ENCODE measurements at places on chromosomes 2 and 18.

DNA sequence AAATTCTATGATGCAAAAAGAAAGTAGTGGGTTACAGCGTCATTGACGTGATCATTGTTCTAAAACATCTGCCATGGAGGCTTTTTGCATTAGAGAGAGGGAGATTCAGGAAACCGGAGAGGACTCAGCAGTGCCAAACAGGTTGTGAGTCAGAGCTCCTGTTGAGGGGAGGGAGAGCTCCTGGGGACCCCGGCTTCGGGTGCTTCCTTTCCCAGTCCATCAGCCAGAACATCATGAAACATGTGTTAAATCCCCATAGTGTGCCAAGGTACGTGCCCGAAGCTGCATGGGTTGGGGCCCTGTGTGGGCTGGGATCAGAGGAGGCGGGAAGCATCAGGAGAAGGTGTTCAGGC lies 791 bp upstream of the CYRIA start:
- no peak for DNase-seq

DNA sequence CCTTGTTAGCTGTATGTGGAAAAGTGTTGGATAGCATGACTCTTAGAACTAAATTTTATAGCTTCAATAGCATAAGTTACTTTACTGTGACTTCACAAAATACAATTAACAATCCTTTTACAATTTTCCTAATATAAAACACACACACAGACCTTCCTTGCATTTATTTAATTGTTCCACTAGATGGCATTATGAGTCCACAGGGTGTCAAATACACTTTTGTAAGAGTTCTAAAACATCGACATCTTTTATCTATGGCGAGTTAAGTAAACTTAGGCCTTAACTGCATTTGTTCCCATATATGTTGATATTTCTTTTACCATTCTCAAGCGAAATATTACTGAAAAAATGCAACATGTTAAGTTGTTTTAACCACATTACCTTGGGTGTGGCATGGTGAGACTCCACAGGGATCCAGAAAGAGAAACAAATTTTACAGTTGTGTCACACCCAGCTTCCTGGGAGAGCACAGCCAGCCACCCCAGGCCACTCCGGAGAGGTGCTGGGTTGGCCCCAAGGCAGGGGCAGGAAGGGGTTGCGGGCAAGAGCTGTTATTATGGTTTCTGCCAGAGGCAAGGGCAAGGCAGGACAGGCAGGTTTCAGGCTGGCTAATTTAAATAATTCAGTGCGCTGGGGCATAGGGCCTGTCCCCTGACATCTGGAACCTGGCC lies 312.4 kb upstream of the MC4R start:
- peak; percentile 34 for DNase-seq

GRCh38 chr18:23106575-23106974 lies 28.7 kb upstream of the CABLES1 start:
- DNase-seq: no peak

- no peak for DNase-seq
These were observed 344.2 kb downstream of the LPIN1 start for GRCh38 chr2:12090590-12090989.

GRCh38 chr2:203394519-203395227 lies 66.5 kb downstream of the ABI2 start:
- peak; percentile 20 for DNase-seq
